Activated CD8-positive, alpha-beta memory T cell treated with anti-CD3 and anti-CD28 coated beads for 48 hours (primary cell): ENCODE measurements at places on chromosomes 2 and 18.

- no peak for DNase-seq
These were observed 51.7 kb downstream of the PELI1 start for GRCh38 chr2:64092502-64092901.

DNA sequence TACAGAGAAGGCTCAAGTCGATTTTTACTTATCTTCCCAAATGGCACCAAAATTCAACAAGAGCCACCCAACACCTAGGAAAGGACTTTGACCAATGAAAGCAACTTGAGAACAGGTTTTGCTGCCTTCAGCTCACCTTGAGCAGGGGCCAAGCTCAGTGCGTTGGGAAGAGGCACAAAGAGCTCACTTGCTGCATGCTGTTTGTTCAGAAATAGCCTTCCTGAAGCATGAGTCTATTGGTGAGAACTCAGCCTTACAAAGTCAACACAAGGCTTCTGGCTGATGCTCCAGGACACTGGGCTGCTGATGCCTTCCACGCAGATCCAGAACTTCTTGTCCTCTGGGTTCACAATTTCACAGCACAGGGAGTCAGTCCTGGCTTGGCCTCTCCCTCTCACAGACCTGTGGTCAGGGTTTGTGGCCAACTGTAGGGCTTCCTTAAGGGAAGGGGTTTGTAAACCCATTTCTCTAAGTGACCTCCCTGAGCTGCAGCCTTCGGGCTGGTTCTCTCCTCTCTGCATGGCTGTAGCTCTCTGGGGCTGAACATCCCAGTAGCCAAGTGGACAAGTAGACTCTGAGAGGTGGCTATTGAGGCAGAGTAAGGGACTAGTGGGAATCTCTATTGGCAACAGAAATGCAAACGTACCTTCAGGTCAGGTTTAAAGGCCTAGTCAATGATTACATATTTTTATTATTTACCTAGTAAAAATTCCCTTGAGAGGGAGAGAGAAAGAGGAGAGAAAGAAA is 124.7 kb upstream of the GATA6 start:
- no peak for DNase-seq

DNA sequence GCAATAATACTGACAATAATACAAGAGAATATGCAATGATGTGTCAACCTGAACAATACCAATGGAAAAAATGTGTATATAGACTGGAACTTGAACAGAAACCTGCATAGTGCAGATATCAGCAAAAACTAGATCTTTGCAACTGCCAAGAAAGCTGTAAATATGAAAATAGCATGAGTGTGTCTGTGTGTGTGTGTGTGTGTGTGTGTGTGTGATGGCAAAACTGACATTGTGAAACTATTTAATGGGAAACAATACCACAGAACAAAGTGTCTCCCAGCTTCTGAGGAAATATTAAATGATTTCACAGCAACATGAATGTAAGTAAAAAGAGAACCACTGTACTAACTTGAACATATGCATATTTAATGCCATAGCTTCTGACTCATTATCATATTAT is 558.2 kb upstream of the LINC00305 start:
- no peak for DNase-seq

DNA sequence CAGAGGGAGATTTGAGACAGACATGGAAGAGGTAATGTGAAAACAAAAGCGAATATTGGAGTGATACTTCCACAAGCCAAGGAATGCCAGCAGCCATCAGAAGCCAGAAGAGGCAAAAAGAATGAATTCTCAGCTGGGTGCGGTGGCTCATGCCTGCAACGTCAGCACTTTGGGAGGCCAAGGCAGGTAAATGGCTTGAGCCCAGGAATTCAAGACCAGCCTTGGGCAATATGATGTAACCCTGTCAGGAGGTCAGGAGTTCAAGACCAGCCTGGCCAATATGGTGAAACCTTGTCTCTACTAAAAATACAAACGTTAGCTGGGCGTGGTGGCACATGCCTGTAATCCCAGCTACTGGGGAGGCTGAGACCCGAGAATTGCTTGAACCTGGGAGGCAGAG is 54.8 kb downstream of the FAM161A start:
- no peak for DNase-seq

DNA sequence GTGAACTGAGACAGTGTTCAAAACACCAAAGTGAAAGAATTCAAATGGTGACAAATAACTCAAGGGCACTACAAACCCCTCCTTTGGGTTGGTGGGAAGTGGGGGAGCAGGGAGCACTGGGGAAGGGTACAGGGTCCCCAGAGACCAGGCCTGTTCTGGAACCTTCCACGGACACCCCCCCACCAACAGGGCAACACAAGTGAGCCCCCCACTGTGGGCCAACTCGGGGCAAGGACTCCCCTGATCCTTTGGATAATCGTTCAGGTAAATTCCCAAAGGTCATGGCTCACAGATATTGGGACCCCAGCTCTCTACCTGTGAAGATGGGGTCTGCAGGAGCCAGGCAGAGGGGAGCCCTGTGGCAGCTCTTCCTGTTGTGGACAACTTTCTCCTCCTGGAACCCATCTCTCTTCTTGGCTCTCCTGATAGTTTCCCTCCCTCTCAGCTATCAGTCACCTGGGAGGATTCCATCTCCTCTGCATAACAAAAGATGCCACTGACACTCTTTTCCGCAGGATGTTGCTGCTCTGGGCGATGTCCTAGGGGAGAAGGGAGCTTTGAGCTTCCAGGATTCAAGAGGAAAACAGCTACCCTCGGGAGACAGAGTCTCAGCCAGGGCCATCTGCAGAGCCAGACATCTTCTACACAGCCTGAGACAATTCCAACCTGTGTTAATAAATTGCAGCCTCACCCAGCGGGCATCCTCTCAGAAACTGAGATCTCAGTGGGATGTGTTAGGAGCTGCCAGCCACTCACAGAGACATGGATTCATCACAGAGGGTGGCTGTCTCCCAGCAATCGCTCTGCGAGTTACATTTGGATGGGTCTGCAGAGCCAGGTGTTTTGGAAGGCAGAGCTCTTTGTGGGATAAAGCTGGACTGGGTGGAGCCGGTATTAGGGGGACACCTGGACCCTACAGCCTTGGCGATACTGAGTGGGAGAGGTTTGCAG is 35.4 kb downstream of the MBP start:
- no peak for DNase-seq
